Kasumi-1 (cell line): ENCODE measurements at places on chromosomes 2 and 18.

DNA sequence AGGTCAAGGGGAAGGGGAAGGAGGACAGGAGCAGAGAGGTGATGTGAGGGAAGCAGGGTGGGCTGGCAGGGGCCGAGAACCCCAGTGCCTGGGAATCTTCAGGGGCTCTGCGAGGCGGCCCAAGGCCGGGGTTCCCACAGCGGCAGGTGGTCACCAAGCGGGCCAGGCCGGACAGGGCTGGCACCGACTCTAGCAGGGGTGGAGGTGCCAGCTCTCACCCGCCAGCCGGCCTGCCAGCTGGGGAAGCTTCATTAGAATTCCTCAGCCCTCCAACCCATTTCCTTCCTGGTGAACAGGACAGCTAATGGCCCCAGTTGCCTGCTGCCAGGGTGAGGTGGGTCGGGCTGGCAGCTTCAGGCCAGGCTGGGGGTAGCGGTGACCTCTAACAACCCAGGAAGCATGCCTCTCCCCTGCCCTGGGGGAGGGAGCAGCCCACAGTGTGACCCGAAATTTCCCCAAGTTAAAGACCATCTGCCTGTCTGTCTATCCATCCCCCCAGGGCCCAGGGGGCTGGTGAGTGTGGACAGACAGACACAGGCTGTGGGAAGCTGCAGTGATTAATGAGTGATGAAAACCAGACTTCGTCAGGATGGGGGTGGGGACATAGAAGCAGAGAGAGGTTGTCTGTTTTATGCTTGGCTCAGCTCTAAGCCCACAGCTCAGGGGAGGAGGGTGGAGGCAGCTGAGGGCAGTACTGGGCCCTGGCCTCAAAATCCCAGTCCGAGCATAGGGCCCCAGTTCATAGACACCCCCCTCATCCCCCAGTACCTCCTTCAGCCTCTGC, 144.1 kb downstream of the ZFP36L2 start:
- no peak for DNase-seq

DNA sequence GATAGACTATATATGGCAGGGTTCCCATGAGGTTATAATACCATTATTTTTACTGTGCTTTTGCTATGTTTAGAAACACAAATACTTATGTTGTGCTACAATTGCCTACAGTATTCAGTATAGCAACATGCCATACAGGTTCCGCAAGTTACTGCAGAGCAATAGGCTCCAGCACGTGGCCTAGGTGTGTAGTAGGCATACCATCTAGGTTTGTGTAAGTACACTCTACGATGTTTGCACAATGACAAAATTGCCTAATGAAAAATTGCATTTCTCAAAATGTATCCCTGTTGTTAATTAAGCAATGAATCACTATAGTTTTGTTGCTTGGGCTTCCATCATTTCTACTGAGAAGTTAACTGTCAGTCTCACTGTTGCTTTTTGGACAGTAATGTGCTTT, 9.8 kb downstream of the CD302 start:
- no peak for DNase-seq

DNA sequence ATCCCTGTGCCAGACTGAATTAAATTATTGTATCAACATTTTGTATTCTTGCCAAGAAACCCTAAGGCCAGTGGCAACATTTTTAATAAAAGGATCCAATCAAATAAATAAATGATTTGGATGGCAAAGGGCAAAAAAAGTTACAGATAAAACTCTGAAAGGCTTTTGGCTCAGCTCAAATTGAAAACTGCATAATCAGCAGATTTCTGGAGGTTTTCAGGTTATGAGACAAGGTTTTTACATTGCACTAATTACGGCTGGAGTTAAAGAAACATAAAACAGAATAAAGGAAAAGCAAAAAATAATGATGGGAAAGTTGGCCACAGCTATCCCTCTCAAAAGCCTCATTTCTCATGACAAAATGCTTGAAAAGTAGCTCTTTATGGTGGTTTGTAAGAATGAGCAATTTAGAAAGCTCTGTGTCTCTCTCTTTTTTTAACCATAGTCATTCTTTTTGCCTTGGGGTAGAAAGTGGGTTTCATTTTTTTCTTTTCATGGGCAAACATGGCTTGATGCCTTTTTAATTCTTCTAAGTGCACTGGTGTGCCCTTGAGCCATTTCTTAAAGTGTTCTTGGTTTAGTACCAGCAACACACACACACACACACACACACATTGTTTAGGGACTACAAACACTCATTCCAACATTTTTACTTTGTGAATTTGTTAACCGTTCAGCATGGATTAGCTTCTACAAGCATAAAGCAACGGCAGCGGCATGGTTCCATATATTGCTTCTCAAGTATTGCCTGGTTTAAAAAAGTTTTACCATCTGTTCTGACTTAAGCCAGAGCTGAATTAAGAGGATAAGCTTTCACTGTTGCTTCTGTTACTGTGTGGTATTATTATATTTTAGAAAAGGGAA, 747.1 kb upstream of the FSHR start:
- no peak for DNase-seq

DNA sequence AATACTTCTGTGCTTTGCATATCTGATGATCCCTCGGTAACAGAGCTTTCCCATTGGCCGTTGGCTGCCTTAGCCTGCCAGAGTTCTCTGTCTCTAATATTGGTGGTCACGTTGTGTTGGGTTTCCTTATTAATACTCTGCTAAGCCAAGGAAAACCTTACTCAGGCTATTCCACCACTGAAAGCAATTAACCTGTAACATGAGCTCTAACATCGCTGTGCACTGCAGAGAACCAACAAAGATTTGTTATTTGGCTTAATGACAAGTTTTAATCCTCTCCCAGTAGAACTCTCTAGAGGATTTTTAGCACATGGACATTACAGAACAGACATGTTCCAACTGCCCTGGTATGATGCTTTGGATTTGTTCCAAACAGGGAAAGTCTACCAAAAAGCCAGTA, 825.9 kb upstream of the POU3F3 start:
- DNase-seq = no peak

DNA sequence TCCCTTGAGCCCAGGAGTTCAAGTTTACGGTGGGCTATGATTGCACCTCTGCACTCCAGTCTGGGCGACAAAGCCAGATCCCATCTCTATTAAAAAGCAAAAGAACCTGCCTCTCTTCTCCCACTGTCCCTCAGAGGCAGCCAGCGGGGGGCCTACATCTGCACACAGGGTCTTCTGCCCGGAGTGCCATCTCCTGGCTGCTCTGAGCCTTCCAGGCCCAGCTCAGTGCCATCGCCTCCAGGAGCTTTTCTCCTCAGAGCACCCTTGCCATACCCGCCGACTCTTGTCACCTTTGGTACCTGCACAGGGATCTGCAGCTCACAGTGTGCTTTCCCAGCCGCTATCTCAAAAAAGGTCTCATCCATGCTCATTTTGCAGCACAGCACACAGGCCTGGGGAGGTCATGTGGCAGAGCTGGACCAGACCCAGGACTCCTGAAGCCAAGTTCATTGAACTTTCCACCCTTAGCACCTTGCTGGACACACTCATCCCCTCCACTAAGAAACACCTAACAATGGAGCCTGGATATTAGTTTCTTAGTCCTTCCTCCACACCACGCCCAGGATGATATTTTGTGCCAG, 186.3 kb downstream of the HAUS1 start:
- DNase-seq = no peak

DNA sequence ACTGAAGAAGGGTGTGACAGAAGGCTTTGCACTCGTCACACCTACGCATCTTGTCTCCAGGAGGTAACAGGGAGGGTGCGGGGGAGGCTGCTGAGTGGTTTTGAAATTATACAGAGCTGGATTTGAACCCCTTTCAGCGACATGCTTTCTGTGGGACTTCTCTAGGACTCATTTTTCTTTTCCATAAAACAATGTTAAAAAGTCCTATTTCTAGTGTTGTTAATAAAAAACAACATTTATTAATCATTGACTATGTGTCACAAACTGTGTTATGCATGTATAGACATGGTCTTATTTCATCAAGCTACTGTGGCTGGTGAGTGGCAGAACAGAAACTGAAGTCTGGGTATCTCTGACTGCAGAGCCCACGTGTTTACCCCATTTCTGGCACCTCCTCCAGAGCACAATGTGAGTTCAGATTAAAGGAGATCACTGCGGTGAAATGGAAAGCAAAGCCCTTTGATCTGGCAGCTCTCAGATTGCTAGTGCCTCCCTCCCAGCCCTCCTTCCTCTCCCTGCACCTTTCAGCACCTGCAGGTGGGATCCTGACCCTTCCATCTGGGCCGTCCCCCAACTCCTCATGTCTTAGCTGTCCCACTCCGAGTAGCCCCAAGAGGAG, 315.5 kb upstream of the MYT1L start:
- DNase-seq = no peak

- no peak for DNase-seq
Measured at GRCh38 chr2:163119966-163120365, 281.4 kb upstream of the KCNH7 start.
